ENCODE measurements at places on chromosomes 11 and 22.

GRCh38 chr11:2588809-2589537 is 110.8 kb downstream of the KCNQ1OT1 start:
- DNase-seq, result no peak

DNA sequence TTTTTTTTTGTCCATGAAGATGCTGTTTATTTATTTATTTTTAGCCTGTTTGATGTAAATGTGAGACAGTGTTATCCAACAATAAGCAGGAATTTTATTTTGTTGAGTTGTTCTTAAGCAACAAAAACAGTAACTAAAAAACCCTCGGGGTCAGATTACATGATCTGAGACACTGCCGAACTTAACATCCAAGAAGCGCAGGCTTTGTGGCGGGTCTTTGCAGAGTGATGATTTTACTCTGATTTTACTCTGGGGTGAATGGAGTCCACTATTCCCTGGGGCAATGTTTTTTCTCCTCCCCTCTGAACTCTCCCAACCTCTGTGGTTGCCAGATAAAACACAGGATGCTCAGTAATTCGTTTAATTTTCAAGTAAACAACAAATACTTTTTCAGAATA is 450.1 kb upstream of the B3GAT1 start:
- DNase-seq, result no peak

DNA sequence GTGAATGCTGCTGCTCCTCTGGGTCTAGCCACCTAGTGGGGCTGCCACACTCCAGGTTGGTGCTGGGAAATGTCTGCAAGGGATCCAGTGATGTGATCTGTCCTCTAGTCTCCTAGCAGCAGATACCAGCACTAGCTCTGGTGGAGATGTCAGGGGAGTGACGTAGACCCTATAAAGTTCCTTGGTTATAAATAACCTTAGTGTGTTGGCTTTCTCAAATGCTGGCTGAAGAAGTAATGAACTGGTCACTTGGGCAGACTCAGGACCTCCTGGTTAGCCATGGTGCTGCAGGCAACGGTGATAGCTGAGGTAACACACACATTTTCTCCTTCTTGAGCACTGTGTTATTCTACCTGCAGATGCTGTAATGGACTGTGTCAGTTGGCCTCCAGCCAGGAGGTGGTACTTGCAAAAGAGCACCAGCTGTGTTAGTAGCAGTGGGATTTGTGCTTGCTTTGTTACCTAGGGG is 35.5 kb downstream of the BBOX1 start:
- DNase-seq, result no peak

DNA sequence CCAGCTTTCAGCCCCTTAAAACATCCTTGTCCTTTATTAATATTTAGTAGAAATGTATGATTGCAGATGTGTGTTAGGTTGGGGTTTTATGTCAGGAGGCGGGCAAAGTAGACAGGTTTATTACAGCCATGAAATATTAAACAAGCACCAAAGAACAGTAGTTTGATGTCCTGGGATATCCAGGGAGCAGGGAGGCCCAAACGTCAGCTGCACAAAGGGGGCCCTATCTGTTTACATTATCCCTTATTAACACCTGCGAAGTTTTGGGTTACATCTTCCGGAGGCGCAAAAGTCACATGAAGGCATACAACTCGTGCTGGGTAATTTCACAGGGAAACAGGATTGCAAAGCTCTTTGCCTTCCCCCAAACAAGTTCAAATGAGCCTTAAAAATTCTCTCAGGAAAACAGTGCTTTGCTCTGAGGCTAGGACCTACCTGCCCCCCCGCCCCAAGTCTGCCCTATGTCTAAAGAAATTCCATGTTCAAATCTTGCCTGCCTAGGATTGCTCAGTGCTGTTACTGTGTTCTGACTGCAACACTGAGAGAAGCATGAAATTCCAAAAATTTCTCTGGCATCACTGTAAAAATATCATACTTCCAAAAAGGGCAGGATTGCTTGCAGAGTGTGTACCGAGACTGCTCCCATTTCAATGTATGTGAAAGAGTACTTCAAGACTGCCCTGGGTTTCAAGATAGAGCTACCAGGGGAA is 8.9 kb downstream of the MN1 start:
- no peak for DNase-seq

- no peak for DNase-seq
These were observed 3.7 kb downstream of the MIAT start for GRCh38 chr22:26660961-26661578.

GRCh38 chr11:93289782-93290463 is 40.6 kb upstream of the DEUP1 start:
- DNase-seq, result no peak

GRCh38 chr11:67495234-67496005 is 9.7 kb downstream of the PITPNM1 start:
- DNase-seq, result no peak

DNA sequence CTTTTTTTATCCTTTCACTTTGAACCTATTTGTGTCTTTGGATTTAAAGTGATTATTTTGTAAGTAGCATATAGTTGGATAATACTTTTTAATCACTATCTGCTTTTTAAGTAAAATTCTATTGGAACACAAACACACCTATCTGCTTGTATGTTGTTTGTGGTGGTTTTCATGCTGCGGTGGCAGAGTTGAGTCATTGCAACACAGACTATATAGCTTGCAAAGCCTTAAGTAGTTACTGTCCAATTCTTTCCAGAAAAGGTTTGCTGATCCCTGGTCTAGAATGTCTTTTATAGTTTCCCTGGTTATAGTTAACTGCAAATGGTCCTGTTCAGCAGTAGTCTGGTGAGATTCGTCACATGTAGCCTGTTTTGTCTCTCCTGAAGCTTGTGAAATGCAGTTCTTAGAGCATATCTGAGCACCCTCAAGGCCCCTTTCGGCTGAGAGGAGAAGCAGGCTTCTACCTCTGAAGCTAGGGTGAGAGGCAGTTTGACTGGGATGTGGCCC is 21.5 kb downstream of the SHANK3 start:
- DNase-seq, result no peak

DNA sequence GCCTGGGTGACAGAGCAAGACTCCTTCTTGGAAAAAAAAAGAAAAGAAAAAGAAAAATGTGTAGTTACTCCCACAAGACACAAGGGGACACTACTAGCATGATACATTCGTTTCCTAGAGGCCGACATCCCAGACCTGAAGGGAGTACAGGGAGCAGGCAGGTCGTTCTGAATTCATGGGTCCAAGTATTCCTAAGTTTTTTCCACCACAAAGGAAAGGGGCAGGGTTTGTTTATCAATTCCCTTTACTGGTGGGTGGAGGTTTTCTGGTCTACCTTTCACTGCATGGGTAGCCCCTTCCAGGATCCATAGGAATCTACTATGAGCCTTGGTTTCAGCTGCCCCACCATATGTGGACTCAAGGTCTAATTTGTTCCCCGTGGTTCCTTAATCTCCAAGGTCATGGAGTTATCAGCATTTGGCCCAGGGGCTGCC is 11.8 kb downstream of the TIGD3 start:
- no peak for DNase-seq

DNA sequence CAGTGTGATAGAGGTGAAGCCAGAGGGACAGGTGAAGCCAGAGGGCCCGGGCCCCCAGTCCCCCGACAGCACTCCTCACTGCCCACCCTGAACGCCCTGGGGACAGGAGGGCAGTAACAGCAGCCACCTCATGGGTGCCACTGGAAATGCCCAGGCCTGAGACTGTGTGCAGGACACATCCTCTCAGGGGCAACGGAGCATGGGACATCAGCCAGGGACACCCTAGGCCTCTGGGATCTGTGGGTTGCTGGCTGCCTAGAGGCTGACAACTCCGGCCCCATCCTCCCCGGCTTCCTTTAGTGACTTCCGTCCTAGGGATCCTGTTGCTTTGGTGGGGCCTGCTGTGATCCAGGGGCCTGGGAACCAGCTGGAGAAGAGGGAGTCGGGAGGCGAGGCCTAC is 17.4 kb upstream of the BAIAP2L2 start:
- no peak for DNase-seq

- DNase-seq, result no peak
These were observed 22.7 kb upstream of the PLEKHA7 start for GRCh38 chr11:17036666-17037658.

- DNase-seq, result no peak
These were observed 115.8 kb upstream of the PITPNB start for GRCh38 chr22:28034760-28035401.

DNA sequence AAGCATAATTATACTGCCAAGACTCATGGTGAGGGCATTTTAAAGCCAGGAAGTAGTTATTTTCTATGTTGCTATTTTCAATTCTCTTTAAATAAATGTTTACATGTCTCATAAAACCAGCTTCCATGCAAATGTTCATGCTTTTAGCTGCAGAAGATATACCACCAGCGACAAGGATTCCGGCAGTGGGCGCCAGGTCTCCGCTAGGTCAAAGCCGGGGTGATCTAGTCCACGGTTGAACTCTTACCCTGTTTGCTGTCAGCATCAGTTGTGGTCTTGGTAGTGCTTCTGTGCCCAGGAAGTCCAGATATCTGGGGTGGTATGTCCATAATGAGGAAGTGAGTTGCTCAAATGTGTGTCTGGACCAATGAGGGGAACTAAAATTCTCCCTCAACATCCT is 265.7 kb downstream of the BRD1 start:
- no peak for DNase-seq

- no peak for DNase-seq
These were observed 15.8 kb downstream of the BLID start for GRCh38 chr11:122100037-122100755.

- no peak for DNase-seq
These were observed 21.3 kb downstream of the TECTA start for GRCh38 chr11:121122328-121122727.

DNA sequence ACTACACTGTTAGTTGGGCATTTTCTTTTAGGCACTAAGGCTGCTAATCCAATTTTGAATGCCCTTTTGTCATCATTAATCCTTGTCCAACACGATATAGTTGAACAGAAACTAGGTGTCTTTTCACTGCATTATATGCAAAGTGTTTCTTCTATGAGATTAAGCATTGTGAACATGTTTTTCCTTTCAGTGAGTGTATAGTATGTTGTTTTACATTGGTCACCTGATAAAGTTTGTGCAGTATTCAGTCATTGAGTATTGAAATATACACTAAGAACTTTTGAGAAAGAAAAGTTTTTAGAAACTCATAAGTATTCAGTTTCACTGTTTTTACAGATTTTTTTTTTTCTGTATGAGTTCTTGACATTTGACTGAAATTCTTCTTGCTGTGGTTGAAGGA is 59.0 kb downstream of the ZC3H12C start:
- no peak for DNase-seq

GRCh38 chr11:12868315-12869073 is 140.6 kb upstream of the RASSF10 start:
- DNase-seq, result no peak

- no peak for DNase-seq
These were observed 27.7 kb downstream of the RTN4R start for GRCh38 chr22:20240447-20240764.

DNA sequence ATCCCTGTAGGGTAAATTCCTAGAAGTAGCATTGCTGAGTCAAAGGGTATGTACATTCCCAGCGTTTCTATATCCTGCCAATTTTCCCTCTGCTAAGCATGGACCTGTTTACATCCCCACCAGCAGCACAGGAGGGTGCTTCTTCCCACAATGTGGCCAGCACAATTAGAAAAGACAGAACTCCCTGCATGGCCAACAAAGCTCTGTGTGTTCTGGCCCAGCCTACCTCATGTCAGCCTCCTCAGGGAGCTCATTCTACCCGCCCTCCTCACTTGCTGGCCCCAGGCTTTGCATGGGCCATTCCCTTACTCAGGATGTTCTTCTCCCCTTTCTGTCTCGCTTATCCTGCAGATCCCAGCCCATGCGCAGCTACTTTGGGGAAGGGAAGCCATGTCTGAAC is 186.1 kb downstream of the DSCAML1 start:
- no peak for DNase-seq

- no peak for DNase-seq
These were observed 130.9 kb downstream of the BBOX1 start for GRCh38 chr11:27171376-27171958.

DNA sequence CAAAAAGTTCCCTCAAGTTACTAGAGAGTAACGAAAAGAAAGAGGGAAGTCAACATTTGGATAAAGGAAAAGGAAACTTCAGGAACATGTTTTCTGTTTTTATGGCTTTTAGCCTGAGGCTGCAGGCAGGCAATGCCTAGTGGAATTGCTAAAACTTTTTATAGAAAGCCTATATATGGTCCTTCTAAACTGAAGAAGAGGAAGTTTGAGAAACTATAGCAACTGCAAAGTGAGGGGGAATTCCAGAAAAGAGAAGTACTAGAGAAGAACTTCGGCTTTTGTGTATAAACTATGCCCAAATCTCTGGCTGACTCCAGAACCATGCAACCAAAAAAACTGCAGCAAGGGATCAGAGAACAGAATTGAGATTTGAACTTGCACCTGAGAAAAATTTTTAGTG is 74.3 kb upstream of the ARHGAP42 start:
- no peak for DNase-seq

DNA sequence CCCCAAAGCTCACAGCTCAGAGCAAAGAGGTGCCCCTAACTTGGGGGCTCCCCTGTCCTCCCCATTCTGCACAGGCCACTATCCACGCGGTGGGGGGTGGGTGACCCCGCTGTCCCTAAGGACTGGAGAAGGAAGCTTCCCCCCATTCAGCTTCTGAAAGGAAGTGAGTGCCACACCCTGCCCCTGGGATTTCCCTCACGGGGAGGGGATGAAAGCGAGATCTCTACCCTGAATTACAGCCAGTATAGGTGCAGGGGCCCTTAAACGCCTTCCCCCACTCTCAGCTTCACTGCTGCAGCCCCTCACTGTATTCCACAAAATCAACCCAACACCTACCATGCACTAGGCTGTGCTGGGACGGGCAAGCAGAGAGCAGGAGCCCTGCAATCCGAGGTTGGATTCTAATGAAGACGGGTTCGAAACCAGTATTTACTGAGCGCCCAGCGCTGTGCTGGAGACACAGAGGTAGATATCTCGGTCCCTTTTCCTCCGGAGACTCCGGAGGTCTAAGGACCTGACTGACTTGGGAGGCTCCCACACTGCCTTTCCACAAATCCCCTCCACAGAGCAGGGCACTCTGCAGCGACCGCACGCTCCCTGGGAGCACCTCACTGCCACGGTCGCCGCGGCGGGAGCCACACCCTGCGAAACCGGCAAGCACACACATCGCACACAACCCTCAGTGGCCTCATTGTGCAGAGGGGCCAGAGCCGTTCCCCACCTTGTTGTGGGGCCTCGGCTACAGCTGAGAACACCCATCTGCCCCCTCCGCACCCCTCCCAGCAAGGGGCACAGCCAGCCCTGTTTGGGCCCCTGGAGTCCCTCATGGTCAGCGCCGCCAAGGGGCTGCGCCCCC is 1.8 kb downstream of the AHNAK start:
- DNase-seq, result no peak

- DNase-seq, result no peak
These were observed 30.9 kb downstream of the TRPC6 start for GRCh38 chr11:101552888-101553287.

DNA sequence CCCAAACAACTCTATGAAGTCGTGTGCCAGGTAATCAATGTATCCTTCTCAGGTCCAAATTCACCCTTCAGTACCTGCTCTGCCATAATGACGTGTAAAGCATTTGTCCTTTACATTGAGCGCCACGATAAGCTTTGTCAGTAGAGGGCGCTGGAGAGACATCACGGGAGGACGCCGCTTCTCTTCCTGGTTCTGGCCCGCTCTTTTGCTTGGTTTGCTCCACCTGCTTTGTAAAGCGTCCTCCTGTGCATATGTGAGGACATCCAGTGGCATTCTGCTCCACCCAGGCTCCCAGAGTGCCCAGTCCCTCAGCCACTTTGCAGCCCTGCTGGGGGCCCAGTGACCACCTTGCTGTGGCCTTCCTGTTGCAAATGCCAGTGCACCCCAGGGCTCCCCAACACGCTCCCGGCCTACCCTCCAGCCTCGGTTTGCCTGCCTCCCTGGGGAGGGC is 61.1 kb downstream of the WT1 start:
- DNase-seq, result no peak

GRCh38 chr11:69386594-69387408 is 92.8 kb downstream of the MYEOV start:
- no peak for DNase-seq

- DNase-seq, result no peak
These were observed 34.7 kb downstream of the USP35 start for GRCh38 chr11:78223320-78223954.
